ENCODE measurements at places on chromosomes 6 and 20. TPM values are rescaled to one million over a fixed set of nuclear protein-coding genes. Genes with fewer than 3 reads are reported as not detected.

The HSPA1L gene
- 0.82 TPM for total RNA-seq

The LRRC1 gene
- 7.5 TPM for total RNA-seq

The EYS gene
- not detected for total RNA-seq

The SIRPD gene
- not detected for total RNA-seq

The F13A1 gene
- total RNA-seq = not detected

The ZNF311 gene
- total RNA-seq = 1.6 TPM

- H3K36me3 ChIP-seq = no peaks in the 10 kb centered on the region
- no peak overlapping the region for H3K27ac ChIP-seq
- peaks cover 2% of the 10 kb centered on the region for H3K27me3 ChIP-seq
- H3K4me3 ChIP-seq = no peak overlapping the region
- no peak for DNase-seq
These were observed 77.4 kb downstream of the LRFN2 start for GRCh38 chr6:40509716-40510260.

DNA sequence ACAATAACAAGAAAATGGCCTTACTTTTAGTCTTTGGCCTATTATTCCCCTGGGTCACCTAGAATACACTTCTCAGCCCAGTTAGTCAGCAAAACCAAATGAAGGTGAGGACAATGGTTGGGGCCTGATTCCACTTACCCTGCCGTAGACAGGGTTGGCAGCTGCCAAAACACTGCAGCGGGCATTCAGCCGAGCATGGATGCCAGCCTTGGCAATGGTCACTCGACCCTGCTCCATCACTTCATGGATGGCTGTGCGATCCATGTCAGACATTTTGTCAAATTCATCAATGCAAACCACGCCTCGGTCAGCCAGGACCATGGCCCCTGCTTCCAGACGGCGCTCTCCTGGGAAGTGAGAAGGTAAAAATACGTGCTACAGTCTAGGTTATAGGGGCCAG lies 8.4 kb downstream of the MCM3 start:
- H3K36me3 ChIP-seq = peaks cover 21% of the 10 kb centered on the region
- DNase-seq = no peak
- no peaks in the 10 kb centered on the region for H3K4me1 ChIP-seq
- H3K27ac ChIP-seq = no peak overlapping the region
- no peaks in the 10 kb centered on the region for H3K27me3 ChIP-seq
- H3K4me3 ChIP-seq = no peak overlapping the region

Data from endothelial cell (in vitro differentiated cells).